ENCODE measurements at places on chromosomes 1 and 21. TPM values are rescaled to one million over a fixed set of nuclear protein-coding genes. Genes with fewer than 3 reads are reported as not detected.

GSTM5 gene
- polyA plus RNA-seq: not detected

ADAM30 gene
- polyA plus RNA-seq: 0.20 TPM

DNAI4 gene
- 2.2 TPM for polyA plus RNA-seq

VWA5B1 gene
- 0.08 TPM for polyA plus RNA-seq

C1orf56 gene
- polyA plus RNA-seq: 3.5 TPM

NTRK1 gene
- polyA plus RNA-seq: not detected

OR6K2 gene
- polyA plus RNA-seq: not detected

TBX19 gene
- 2.2 TPM for polyA plus RNA-seq

ILDR2 gene
- not detected for polyA plus RNA-seq

AGT gene
- not detected for polyA plus RNA-seq

ARL8A gene
- 6.3 TPM for polyA plus RNA-seq

HCRTR1 gene
- polyA plus RNA-seq: not detected

ETV3L gene
- polyA plus RNA-seq: not detected

TUT4 gene
- polyA plus RNA-seq: 50.4 TPM

FAM163A gene
- polyA plus RNA-seq: 0.06 TPM

MMP23B gene
- not detected for polyA plus RNA-seq

RAP1A gene
- polyA plus RNA-seq: 37.6 TPM

PSMA5 gene
- 80.0 TPM for polyA plus RNA-seq

Data from naive thymus-derived CD4-positive, alpha-beta T cell (primary cell).